ENCODE measurements at places on chromosomes 16 and 17. TPM values are rescaled to one million over a fixed set of nuclear protein-coding genes. Genes with fewer than 3 reads are reported as not detected.
A peak's percentile ranks its signal among the peaks of the same experiment; 100 is the strongest.

Gene TXNDC11
- total RNA-seq = 32.3 TPM

Gene CCL7
- not detected for total RNA-seq

Gene GLIS2
- total RNA-seq = 58.6 TPM

Gene HSDL1
- total RNA-seq = 20.7 TPM

Gene DPEP2
- not detected for total RNA-seq

Gene MAPT
- 1.6 TPM for total RNA-seq

Gene AHSP
- total RNA-seq = not detected

Gene PIK3R5
- not detected for total RNA-seq

DNA sequence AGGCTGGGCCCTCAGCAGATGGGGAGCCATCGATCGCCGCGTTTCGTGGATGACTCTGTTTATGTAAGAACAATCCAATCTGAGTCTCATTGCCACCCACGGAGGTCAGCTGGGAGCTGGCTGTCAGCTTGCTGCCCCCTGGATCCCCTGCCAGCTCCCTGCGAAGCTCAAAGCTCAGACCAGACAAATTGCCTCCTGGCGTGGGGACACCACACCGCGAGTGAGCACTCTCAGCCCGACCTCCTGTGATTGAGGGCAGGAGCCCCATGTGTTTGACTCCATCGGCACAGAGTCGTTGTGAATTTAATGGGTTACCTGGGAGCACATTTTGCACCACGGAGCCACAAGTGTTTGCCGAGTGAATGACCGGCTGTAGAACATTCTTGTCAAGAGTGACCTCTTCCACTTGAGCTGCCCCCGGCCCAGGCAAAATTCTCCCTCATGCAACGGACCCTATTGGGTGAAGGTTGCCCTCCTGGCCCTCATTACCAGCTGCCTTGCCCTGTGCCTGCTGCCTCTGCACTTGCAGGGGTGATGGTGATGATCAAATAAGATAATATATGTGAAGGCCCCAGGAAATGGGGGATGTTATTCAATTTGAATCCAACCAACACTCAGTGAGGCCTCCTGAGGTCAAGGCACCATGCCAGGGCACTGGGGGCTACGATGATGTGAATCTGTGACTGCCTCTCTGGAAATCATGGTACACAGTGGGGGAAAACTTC lies 7.6 kb upstream of the GFAP start:
- H3K27ac ChIP-seq = no peak overlapping the region
- peaks cover 4% of the 10 kb centered on the region for H3K36me3 ChIP-seq
- peaks cover 3% of the 10 kb centered on the region for H3K27me3 ChIP-seq
- H3K4me1 ChIP-seq = peaks cover 13% of the 10 kb centered on the region
- no peak overlapping the region for H3K4me3 ChIP-seq

GRCh38 chr17:14057591-14057990 lies 11.7 kb upstream of the COX10 start:
- no peak for DNase-seq
- peaks cover 13% of the 10 kb centered on the region for H3K36me3 ChIP-seq
- no peak overlapping the region for H3K4me3 ChIP-seq
- no peak overlapping the region for H3K27ac ChIP-seq
- no peaks in the 10 kb centered on the region for H3K27me3 ChIP-seq

GRCh38 chr16:86158688-86159360 lies 259.9 kb downstream of the IRF8 start:
- no peaks in the 10 kb centered on the region for H3K4me1 ChIP-seq
- no peaks in the 10 kb centered on the region for H3K36me3 ChIP-seq
- no peak for DNase-seq
- H3K27ac ChIP-seq = no peak overlapping the region
- H3K27me3 ChIP-seq = peaks cover 18% of the 10 kb centered on the region
- no peak overlapping the region for H3K4me3 ChIP-seq

GRCh38 chr17:44687756-44688155 lies 1.8 kb downstream of the CCDC43 start:
- H3K4me3 ChIP-seq = no peak overlapping the region
- H3K36me3 ChIP-seq = peaks cover 16% of the 10 kb centered on the region
- H3K27ac ChIP-seq = no peak overlapping the region

DNA sequence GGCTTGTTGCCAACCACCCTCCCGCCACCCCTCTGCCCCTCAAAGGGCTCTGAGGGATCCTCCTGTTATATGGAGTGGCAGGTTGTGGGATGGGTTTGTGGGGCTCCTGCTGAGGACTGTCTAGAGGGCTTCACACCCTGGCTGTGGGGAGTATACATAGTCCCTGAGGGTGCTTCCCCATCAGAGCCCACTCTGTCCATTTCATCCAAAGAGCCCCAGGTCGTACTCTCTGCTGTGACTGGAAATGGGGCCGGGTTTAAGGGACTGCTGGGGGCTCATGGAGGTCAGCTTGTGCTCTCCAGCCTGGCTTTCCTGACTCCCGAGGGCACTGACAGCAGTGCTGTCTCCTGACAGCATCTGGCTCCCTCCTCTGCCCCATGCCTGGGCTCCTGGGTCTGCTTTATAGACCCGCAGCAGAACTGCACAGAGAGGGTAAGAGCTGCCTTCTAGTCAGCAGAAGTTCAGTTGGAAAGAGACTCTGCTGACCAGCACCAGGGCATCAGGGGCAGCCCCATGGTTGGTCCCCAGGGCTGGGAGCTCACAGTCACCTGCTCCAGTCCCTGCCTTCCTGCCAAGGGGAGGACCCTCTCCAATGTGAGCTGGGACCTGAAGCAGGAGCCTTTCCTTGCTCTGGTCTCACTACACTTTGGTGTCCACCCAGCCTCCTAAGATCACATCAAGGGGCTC lies 17.8 kb upstream of the TNS4 start:
- H3K4me1 ChIP-seq = peaks cover 54% of the 10 kb centered on the region
- no peak for DNase-seq
- H3K36me3 ChIP-seq = no peaks in the 10 kb centered on the region

DNA sequence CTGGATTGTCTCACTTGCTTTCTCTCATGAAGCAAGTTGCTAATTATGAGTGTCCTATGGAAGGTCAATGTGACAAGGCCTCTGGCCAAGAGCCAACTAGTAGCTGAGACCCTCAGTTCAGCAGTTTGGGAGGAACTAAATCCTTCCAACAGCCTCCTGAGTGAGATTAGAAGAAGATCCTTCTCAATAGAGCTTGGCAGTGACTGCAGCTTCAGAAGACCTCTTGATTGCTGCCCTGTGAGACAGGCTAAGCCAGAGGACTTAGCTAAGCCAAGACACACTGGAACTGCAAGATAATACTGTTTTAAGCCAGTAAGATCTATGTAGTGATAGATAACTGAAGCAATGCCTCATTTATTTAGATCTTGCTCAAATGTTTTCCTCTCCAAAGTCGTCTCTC lies 34.3 kb downstream of the PCTP start:
- H3K27ac ChIP-seq = no peak overlapping the region
- H3K36me3 ChIP-seq = no peaks in the 10 kb centered on the region
- no peak overlapping the region for H3K4me3 ChIP-seq
- H3K27me3 ChIP-seq = no peaks in the 10 kb centered on the region
- H3K4me1 ChIP-seq = no peaks in the 10 kb centered on the region

DNA sequence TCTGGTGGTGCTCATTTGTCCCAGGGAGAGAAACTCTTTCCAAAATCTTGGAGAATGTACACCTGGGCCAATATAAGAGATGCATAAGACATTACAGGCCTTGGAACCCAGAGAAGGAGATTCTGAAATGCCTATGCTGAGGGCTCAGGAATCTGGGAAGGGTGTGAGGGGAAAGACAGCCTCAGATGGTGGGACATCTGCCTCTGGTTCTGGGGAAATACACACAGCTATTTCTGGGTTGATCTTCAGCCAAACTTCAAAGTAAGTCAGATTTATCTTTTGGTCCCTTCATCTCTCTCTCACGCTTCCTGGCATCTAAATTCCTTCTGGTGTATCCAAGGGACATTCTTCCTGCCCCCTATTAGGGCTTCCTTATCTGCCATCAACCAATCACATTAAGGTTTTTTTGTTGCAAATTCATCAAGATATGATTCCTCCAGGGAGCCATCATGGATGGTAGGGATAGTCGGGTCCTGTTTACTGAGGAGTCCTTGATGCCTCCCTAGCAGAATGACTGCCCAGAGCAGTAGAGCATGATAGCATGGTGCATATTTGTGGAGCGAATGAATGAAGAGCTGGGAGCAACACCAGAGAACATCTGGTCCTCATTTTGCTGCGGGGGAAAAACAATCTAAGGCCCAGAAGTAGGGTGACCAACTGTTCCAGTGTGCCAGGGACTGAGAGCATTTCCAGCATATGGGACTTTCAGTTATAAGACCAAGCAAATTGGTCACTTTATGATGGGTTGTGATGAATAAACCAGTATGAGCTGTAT lies 35.7 kb upstream of the DYNLL2 start:
- H3K36me3 ChIP-seq = no peaks in the 10 kb centered on the region
- DNase-seq = no peak
- no peak overlapping the region for H3K4me3 ChIP-seq
- peaks cover 50% of the 10 kb centered on the region for H3K27me3 ChIP-seq
- H3K4me1 ChIP-seq = no peaks in the 10 kb centered on the region
- H3K27ac ChIP-seq = no peak overlapping the region

- DNase-seq = no peak
- peak overlapping the region; percentile 85 for H3K4me3 ChIP-seq
- no peaks in the 10 kb centered on the region for H3K27me3 ChIP-seq
- peak overlapping the region; percentile 56 for H3K27ac ChIP-seq
- peaks cover 25% of the 10 kb centered on the region for H3K4me1 ChIP-seq
Observed at GRCh38 chr16:3112881-3113574, 642 bp downstream of the ZNF205 start.

GRCh38 chr16:51109173-51109572 lies 41.9 kb downstream of the SALL1 start:
- H3K4me3 ChIP-seq = no peak overlapping the region
- no peak overlapping the region for H3K27ac ChIP-seq
- H3K36me3 ChIP-seq = no peaks in the 10 kb centered on the region

- H3K36me3 ChIP-seq = no peaks in the 10 kb centered on the region
- H3K27ac ChIP-seq = peak overlapping the region; percentile 94
- H3K4me3 ChIP-seq = peak overlapping the region; percentile 80
- no peak for DNase-seq
Observed at GRCh38 chr17:38451840-38452529, 23.7 kb downstream of the ARHGAP23 start.

- no peaks in the 10 kb centered on the region for H3K36me3 ChIP-seq
- no peak overlapping the region for H3K4me3 ChIP-seq
- DNase-seq = peak; percentile 71
- H3K27me3 ChIP-seq = peaks cover 57% of the 10 kb centered on the region
- no peak overlapping the region for H3K27ac ChIP-seq
- H3K4me1 ChIP-seq = no peaks in the 10 kb centered on the region
Observed at GRCh38 chr17:79633993-79634813, 23.4 kb upstream of the RBFOX3 start.

GRCh38 chr16:52312716-52313115 lies 234.2 kb downstream of the TOX3 start:
- DNase-seq = no peak
- no peak overlapping the region for H3K4me3 ChIP-seq
- H3K27me3 ChIP-seq = peaks cover 7% of the 10 kb centered on the region
- no peaks in the 10 kb centered on the region for H3K4me1 ChIP-seq
- no peak overlapping the region for H3K27ac ChIP-seq

GRCh38 chr17:13520899-13521572 lies 80.7 kb downstream of the HS3ST3A1 start:
- no peaks in the 10 kb centered on the region for H3K4me1 ChIP-seq
- H3K36me3 ChIP-seq = no peaks in the 10 kb centered on the region
- no peaks in the 10 kb centered on the region for H3K27me3 ChIP-seq

- H3K4me3 ChIP-seq = no peak overlapping the region
- H3K27ac ChIP-seq = no peak overlapping the region
- H3K4me1 ChIP-seq = no peaks in the 10 kb centered on the region
- H3K36me3 ChIP-seq = no peaks in the 10 kb centered on the region
- peaks cover 43% of the 10 kb centered on the region for H3K27me3 ChIP-seq
Observed at GRCh38 chr17:5164436-5164835, 27.2 kb downstream of the ZNF594 start.

DNA sequence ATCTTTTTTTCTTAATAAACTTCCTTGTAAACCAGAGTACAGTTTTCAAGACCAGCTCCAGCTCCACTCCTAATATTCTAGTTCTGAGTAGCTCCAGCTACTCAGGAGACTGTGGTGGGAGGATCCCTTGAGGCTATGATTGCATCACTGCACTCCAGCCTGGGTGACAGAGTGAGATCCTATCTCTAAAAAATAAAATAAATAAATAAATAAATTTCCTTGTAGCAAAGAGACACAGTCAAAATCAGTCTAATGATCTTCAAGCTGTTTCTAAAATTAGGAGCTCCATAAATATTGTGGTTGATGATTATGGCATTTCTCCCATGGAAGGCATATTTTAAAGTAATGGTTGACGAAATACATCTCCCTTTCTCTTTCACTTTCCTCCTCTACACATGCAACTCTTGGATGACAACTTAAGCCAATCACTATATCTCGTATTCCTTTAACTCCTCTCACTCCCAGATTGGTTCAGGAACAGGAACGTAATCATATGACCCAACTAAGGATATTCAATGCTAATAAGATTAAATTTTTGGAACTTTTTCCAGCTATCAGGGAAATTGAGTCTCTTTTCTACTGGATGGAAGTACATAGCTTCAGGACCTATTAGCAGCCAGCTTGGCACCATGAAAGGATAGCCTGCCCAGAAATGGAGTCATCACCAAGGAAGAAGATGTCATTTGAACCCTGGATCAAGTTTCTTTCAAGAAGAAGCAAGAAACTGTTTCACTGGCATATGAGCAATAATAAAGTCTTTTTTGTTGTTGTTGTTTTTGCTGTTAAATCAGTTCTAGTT lies 42.1 kb upstream of the TAOK1 start:
- peaks cover 9% of the 10 kb centered on the region for H3K4me1 ChIP-seq
- no peaks in the 10 kb centered on the region for H3K36me3 ChIP-seq
- peaks cover 23% of the 10 kb centered on the region for H3K27me3 ChIP-seq
- no peak for DNase-seq
- no peak overlapping the region for H3K4me3 ChIP-seq

GRCh38 chr17:81822996-81823819 lies 9.9 kb downstream of the MCRIP1 start:
- peaks cover 3% of the 10 kb centered on the region for H3K4me1 ChIP-seq
- peaks cover 2% of the 10 kb centered on the region for H3K27me3 ChIP-seq
- no peak overlapping the region for H3K4me3 ChIP-seq
- peaks cover 7% of the 10 kb centered on the region for H3K36me3 ChIP-seq

- no peak for DNase-seq
- peak overlapping the region; percentile 97 for H3K4me3 ChIP-seq
- H3K27me3 ChIP-seq = no peaks in the 10 kb centered on the region
- no peaks in the 10 kb centered on the region for H3K36me3 ChIP-seq
- H3K4me1 ChIP-seq = peaks cover 86% of the 10 kb centered on the region
Observed at GRCh38 chr17:40322358-40323315, 13.7 kb downstream of the RARA start.

DNA sequence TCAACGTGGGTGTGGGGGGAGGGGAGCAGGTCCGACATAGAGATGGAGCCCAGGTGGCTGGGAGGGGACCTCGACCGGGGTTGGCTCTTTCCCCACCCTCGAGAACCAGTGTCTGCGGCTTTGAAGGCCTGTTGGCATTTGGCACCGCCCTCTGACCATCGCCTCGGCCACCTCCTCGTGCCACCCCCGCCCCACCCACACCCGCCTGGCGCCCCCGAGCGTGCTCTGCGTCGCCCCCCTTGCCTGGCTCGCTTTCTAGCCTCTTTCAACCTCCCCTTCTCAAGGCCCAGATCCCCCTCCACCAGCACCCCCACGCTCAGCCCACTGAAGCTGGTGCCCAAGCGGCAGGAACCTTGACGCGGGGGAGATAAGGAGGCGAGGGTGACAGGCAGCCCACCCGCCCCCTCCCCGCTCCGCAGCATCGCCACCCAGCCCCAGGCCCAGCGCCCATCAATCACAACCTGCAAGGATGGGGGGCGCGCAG lies 619 bp downstream of the CACNB1 start:
- H3K36me3 ChIP-seq = peaks cover 17% of the 10 kb centered on the region
- no peak overlapping the region for H3K27ac ChIP-seq
- H3K4me3 ChIP-seq = peak overlapping the region; percentile 76
- H3K4me1 ChIP-seq = peaks cover 40% of the 10 kb centered on the region
- no peak for DNase-seq
- H3K27me3 ChIP-seq = no peaks in the 10 kb centered on the region

GRCh38 chr16:11526655-11527350 lies 59.9 kb downstream of the LITAF start:
- no peaks in the 10 kb centered on the region for H3K36me3 ChIP-seq
- peaks cover 20% of the 10 kb centered on the region for H3K27me3 ChIP-seq
- DNase-seq = no peak
- H3K4me1 ChIP-seq = peaks cover 8% of the 10 kb centered on the region
- no peak overlapping the region for H3K4me3 ChIP-seq
